ENCODE measurements at places on chromosomes 2 and 18.

GRCh38 chr2:149200109-149200520 is 130.3 kb upstream of the LYPD6 start:
- DNase-seq, result no peak

- DNase-seq, result peak; percentile 65
Measured at GRCh38 chr2:102473020-102473419, at the start of gene SLC9A4. TSS of gene SLC9A4 (plus strand) at chr2:102473226. CDS start at chr2:102473760, 534 bp downstream.

- DNase-seq, result no peak
Measured at GRCh38 chr18:46950064-46950656, 32.8 kb downstream of the KATNAL2 start.

DNA sequence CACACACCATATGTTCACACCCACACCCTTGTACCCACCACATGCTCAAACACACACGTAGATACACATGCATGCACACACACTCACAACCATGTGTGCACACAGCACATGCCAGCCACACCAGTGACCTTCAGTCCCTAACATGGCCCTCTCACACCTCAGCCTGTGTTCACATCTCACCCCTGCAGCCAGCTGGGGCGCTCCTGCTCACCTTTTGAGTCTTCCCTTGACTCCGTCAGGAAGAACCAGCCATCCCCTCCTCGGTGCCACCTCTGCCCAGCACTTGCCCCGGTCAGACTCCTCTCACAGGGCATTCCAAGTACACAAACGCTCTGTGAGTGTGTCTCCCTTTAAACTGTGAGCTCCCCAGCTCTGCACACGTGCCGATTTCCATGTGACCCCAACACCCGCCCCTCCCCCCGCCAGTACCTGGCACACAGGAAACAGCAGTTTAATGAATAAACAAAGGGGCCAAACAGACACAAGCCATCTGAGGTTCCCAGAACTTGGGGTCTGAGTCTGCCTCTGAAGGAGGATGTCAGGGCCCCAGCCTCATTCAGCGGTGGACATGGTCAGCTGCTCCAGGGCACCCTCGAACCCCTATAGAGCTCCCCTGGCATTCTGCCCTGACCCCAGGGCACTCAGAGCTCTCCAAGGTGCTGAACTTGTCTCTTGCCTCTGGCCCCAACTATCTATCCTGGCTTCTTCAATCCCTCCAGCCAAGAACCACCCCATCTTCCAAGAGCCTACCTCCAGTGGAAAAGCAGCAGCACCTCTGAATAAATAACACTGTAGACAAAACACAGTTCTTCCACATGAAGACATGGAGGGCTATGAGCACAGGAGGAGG is 252.9 kb downstream of the ATAD2B start:
- no peak for DNase-seq

Data from activated CD4-positive, CD25-positive, alpha-beta regulatory T cell treated with anti-CD3 and anti-CD28 coated beads, Interleukin-2, amount 50 U/mL, for 72 hours (primary cell).